Stimulated activated CD4-positive, alpha-beta T cell treated with anti-CD3 and anti-CD28 coated beads, Interleukin-12 subunit alpha, Interleukin-12 subunit beta, amount 100 ng/mL, for 24 hours (primary cell): ENCODE measurements at places on chromosomes 6 and 20.

GRCh38 chr6:15355683-15356099, 109.8 kb downstream of the JARID2 start:
- DNase-seq: no peak

GRCh38 chr6:8526624-8527023, 91.3 kb upstream of the SLC35B3 start:
- DNase-seq: no peak

DNA sequence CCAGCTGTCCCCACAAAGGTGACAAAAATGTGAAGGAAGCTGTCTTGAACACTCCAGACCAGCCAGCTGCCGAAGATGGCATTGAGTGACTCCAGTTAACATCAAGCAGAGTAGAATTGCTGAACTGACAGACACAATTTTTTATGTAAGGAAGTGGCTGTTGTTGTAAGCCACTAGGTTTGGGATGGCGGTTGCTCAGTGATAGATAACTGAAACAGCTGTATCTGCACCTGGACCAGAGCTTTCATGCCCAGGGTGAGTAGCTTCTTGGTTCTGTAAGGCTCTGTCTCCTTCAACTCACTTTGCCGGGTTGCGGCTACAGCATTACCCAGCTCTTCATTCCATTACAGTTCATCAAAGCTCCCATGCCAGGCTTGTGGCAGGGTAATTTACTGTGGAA, 49.7 kb upstream of the DDR1 start:
- DNase-seq: no peak

DNA sequence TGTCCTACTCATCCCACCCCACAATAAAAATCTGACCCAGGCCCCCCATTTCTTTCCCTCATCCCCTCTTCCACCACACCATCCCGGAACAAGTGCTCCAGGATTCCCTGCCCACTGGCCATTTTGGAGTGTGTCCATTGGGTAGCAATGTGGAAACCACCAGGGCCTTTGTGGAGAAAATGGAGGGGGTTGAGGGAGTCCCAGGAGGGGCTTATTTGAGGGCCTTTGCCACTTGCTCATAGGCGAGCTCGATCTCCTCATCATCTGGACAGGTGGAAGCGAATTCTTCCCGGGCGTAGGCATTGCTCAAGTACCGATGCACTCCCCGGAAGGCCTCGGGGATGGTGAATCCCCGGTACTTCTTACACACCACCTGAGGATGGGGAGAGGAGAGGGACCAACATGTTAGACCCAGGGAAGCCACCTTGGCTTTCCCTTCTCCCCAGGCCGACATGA, 1.6 kb upstream of the DDAH2 start:
- DNase-seq: no peak

DNA sequence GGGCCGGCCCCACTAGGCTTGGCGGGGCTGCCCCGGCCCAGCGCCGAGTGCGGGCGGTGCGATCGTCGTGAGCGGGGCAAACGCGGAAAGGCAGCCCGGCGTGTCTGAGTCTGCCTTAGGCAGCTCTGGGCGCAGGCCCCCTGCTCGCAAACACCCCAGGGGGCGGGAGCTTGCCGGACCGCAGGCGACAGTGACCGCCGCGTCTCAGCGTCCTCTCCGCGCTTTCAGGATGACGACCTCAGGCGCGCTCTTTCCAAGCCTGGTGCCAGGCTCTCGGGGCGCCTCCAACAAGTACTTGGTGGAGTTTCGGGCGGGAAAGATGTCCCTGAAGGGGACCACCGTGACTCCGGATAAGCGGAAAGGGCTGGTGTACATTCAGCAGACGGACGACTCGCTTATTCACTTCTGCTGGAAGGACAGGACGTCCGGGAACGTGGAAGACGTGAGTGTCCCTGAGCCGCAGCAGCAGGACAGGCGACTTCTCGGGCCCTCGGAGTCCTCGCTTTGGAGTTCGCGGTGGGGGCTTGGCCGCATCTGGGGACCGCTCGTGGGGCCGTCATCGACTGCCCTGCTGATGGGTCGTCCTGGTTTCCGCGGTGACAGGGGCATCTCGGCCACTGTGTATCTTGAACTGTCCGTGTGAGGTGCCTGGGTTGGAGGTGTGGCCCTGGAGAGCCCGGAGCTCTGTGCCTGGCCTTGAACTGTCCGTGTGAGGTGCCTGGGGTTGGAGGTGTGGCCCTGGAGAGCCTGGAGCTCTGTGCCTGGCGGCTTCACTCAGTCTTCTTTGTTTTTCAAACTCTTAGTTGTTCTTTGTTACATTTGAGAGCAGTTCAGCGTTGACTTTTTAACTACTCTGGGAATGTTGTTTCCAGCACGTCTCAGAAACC, 786 bp downstream of the ADRM1 start:
- DNase-seq: no peak
